ENCODE measurements at places on chromosomes 12 and 14.

DNA sequence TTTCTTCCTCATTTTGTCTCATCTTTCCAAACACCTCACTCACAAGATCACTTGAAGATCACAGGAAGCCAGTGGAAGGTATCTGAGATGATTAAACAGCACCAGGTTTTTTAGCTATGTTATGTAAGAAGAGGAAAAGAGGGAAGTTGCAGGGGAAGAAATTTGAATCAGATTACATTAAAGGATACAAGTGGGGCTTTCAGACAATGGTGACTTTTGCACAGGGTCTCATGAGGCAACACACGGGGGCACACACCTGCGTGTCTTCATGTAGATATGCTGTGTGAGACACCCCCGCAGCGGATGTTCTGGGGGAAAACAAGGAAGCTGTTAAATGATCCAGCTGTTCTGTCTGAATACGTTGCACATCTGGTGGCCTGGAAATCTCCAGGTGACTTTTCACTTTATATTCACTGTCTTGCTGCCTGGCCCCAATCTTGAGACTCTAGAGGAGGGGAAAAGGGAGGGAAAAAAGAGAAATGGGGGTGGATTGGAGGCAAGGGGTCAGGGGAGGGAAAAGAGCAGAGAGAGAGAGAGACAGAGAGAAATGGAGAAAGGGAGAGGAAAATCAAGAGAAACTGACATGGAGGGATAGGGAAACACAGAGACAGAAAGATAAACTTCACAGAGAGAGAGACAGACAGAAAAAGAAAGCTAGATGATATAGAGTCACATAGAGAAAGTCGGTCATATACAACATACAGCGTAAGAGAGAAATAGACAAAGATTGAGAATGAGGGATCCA lies 36.3 kb upstream of the PPP1CC start:
- no peak for DNase-seq

DNA sequence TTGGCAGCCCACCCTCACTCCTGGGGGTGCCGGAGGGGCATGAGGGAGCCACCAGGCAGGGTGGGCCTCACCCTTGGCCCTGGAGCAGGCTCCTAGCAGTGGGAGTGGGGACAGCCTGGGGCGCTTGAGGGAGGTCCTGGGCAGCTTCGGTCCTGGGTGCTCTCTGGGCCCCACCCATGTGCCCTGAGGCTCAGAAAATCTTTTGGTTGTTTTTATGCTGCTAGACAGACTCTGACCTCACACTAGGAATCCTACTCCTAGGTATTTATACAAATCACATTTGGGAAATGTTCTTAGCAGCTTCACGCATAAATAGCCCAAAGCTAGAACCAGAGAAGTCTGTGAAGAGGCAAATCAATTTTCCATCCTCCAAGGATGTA lies 10.9 kb upstream of the ULK1 start:
- DNase-seq = no peak

DNA sequence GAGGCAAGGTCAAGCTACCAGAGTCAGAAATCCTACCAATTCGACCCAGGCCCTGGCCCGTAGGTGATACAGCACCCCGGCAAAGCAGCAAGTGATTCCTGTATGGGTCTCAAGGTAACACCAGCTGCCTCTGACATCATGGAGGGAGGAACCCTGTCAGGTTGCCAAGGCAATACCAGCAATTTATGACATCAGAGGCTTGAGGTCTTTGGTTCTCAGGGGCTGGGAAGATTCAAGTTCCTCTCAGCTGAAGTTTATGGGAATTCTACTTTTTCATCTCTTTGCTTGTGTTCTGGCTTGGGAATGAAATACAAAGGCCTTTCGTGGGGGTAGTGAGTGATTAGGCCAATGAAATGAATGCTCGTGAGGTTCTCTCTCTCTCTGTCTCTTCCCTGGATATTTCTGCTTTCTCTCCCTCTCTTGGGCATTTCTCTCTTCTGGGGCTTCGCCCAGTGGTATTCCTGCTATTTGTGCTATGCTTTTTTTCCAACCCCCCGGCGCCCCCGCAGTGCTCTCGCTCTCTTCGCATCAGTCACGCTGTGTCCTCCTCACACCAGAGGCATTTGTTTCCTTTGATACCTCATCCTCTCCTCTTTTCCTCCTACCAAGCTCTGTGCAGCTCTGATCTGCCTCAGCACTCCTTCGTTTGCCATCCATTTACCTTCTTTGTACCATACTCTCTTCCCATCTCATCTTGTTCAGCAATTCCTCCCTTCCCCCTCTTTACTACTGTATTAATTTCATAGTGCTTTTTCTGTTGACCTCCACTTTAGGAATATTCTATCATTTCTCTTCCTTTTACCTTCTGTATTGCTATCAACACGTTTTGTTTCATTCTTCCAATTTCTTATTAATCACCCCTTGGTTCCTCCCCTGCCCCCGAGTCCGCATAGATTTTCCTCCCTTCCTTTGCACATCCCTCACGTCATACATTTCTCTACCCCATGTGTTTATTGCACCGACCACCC lies 2.9 kb downstream of the ZFHX2 start:
- no peak for DNase-seq

DNA sequence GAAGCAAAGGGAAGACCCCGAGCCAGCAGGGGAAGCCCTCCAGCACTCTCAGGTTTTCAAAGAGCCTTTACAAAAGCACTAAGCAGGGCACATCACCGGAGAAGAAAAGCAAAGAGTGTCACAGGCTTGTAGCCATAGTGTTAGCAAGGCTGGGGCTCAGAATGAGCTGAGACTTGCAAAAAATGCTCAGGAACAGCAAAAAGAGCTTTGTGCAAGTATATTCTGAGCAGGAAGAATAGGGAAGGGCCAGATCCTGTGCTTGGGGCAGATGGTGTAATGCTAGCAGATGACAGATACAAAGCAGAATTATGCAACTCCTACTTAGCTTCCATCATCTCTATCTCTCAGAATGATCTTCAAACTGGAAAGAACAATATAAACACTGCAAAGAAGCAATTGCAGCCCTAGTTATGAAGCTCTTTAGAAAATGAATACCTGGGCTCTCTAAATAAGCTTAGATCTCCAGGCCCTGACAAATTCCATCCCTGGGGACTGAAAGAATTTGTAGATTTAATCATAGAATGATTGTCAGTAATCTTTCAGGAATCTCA lies 23.7 kb upstream of the PARP11 start:
- no peak for DNase-seq

DNA sequence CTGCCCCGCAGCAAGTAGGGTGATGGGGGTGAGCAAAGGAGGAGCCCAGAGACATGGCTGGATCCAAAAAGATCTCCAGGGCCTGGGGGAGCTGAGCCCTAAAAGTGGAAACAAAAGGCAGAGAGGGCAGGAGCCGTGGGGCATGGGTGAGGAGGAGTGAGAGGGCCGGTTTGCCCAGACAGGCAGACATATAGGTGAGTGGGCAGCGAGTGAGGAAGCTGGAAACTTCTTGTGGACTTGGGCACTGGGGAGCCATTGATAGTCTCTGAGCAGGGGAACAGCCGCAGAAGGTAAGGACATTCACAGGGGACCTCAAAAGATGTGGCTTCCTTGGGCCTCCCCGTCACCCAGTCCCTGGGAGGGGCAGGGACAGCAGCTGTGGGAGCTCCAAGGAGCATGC lies 16.8 kb upstream of the TMEM119 start:
- DNase-seq = no peak

- DNase-seq = no peak
Measured at GRCh38 chr12:105813201-105813600, 325.6 kb downstream of the NUAK1 start.

DNA sequence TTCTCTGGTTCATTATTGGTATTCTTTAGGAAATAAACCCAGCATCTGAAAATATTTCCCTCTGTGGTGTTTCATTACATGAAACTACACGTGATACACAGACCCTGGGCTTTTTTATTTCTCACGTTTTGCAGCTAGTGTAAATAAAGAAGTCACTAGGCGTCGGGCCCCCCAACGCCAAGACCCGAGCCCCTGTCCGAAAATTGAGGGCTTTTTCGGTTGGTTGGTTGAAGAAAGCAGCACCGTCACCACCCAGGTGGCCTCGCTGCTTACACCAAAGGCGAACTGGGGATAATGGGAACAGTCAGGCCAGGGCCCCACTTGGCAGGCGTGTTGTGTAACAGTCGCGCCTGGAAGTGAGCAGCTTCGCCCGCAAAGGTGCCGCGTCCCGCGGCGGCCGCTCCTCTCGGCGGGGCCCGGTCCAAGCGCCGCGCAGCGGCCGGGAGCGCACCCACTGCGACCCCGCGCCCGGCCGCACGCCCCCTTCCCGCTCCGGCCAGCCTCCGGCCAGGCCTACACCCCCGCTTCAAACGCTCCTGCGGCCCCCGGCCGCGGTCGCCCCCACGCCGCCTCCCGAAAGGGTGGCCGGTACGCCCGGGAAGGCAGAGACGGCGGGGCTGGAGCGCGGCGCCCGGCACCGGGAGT lies 1.2 kb downstream of the DUSP16 start:
- peak; percentile 86 for DNase-seq

- no peak for DNase-seq
Measured at GRCh38 chr12:39401459-39401858, 41.5 kb downstream of the KIF21A start.

DNA sequence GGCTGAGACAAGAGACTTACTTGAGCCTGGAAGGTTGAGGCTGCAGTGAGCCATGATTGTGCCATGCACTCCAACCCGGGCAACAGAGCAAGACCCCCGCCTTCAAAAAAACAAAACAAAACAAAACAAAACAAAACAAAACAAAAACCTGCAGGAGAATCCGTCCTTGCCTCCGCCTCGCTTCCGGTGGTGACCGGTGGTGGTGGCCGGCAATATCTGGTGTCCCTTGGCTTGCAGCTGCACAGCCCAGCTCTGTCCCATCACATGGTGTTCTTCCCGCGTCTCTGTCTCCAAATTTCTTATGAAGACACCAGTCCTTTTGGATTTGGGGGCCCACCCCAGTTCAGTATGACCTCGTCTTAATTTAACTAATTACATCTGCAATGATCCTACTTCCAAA lies 10.0 kb downstream of the SMIM41 start:
- no peak for DNase-seq

DNA sequence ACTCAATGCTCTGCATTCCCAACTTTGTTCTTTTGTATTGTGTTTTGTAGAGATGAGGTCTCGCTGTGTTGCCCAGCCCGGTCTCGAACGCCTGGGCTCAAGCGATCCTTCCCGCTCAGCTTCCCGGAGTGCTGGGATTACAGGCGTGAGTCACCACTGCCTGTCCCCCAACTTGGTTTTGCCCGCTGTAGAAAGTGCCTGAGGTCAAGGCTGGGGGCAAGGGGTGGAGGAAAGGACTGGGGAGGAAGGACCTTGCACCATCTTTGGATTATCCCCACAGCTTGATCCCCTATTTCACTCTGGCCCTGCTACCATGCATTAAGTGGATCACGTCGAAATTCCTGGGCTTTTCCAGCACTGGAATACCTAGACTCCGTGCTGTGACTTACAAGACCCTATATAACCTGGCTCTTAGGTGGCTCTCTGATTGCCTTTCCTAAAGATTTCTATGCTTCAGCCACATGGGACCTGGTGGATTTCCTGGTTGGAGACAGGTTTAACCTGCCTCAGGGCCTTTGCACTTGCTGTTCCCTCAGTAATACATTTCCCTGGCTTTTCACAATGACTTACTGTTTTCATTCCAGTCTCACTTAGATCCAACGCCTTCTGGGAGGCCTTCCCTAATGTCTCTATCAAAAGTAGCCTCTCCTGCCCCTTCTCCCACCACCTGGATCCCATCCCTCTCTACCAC lies 608 bp upstream of the PIANP start:
- DNase-seq = no peak

GRCh38 chr12:128316973-128317526 lies 50.1 kb downstream of the TMEM132C start:
- no peak for DNase-seq

DNA sequence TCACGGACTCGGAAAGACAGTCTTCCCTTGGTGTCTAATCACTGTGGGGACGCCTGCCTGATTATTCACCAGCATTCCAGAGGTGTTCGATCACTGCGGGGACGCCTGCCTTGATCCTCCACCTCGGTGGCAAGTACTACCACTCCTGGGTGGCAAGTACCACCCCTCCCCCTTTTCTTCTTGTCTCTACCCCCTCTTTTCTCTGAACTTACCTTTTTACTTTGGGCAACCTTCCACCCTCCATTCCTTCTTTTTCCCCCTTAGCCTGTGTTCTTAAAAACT lies 12.0 kb upstream of the LGMN start:
- DNase-seq = no peak

GRCh38 chr14:92850492-92850891 lies 56.4 kb downstream of the GOLGA5 start:
- DNase-seq = no peak

DNA sequence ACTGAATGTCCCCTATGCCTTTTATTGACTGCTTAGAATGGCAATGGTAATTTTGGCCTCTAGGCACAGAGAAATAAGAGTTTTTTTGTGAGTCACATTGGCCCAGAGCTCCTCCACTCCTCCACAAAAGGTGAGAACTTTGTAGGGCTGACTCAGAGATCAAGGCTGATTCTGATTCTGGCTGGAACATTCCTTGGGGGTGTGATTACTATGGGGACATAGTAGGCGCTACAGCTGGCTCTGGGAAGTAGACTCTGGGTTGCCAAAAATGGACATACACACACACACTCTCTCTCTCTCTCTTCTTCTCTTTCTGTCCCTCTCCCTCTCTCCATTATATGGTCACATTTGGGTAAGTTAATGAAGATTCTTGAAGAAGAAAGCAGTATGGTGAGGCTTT lies 174.6 kb upstream of the DDHD1 start:
- no peak for DNase-seq

DNA sequence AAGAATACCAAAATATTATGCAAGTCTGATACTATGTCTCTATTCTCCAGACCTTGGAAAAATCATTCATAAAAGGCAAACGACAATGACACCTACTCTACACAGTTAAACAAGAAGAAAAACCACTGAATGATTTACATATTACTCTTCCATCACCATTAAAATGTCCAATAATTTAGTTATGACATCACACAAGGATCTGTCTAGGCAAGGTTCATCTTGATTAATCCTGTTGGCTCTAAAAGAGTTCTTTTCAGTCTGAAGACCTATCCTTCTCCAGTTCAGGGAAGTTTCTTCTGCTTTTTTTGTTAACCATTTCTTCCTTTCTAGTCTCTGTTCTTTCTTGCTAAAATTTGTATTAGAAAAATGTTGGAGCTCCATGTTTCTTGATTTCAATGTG lies 64.0 kb downstream of the OSBPL8 start:
- DNase-seq = no peak

- DNase-seq = no peak
Measured at GRCh38 chr14:28298156-28298555, 468.4 kb upstream of the FOXG1 start.

GRCh38 chr14:99737451-99737951 lies 53.4 kb downstream of the CYP46A1 start:
- DNase-seq = peak; percentile 60

GRCh38 chr14:43168371-43168925 lies 1338.6 kb downstream of the FSCB start:
- DNase-seq = no peak

- no peak for DNase-seq
Measured at GRCh38 chr12:131189781-131190180, 236.1 kb downstream of the ADGRD1 start.
